ENCODE measurements at places on chromosomes 2 and 18.

GRCh38 chr18:48720655-48721025, 181.8 kb downstream of the CTIF start:
- no peak for DNase-seq

DNA sequence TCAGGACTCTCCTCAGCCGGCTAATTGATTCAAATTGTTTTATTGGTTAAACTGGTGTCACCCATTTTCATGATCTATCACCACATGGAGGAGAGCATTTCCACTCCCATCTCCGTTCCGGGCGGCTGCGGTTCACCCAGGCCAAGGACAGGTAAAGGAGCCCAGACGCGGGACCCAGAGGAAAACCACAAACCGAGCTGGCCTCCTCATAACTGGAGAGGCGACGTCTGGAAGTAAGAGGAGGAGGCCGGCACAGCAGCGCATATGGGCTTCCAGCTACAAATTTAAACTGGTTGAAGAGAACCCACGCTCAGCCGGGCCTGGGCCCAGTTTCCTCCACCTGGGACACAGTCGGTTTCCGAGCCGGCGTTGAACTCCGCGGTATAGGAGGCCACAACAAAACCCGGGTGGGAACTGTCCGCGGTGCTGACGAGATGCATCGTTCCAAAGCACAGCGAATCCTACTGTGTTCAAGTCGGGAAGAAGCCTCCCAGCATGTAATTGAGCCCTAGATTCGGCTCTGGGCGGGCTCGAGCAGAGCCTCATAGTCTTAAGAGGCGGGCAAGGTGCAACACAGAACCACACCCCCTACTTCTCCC, 3.0 kb upstream of the SKOR2 start:
- peak; percentile 50 for DNase-seq

DNA sequence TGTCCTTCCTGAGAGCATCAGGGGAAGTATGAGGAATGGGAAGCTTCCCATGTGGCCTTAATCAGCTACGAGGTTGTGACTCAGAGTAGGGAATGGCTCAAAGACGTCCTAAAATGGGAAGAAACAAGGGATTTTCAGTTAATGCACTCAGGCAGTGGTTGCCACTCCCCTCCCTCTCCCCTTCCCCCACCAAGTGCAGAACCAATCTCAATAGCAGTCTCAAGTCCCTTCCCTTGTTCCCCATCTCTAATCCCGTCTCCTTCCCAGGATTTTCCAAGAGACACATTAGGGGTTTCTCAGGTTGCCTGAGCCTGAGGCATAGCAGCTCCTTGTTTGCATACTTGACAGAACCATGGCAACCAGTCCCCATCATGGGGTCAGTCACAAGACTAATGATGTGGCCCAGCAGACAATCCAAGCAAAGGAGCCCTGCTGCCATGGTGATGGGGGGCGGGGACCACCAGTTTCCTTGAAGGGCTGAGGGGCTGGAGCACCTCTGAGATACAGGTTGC, 18.2 kb upstream of the RESP18 start:
- DNase-seq = no peak

- DNase-seq = no peak
Measured at GRCh38 chr2:215105607-215106354, 32.6 kb downstream of the ABCA12 start.
